Activated CD8-positive, alpha-beta memory T cell treated with anti-CD3 and anti-CD28 coated beads for 36 hours (primary cell): ENCODE measurements at places on chromosomes 16 and 17. TPM values are rescaled to one million over a fixed set of nuclear protein-coding genes. Genes with fewer than 3 reads are reported as not detected.

Gene MAF
- 51.6 TPM for total RNA-seq

Gene NTN1
- 0.42 TPM for total RNA-seq

Gene IKZF3
- 93.0 TPM for total RNA-seq

Gene DNAH9
- total RNA-seq = not detected

Gene GCGR
- total RNA-seq = not detected

Gene SYNGR3
- 4.7 TPM for total RNA-seq

Gene RNF222
- not detected for total RNA-seq

Gene KIF19
- total RNA-seq = 0.25 TPM

Gene PARD6A
- total RNA-seq = 18.3 TPM

Gene PPL
- total RNA-seq = not detected

Gene BAIAP3
- total RNA-seq = 0.34 TPM

Gene ZNF469
- total RNA-seq = 1.5 TPM
